ENCODE measurements at places on chromosomes 2 and 18.

DNA sequence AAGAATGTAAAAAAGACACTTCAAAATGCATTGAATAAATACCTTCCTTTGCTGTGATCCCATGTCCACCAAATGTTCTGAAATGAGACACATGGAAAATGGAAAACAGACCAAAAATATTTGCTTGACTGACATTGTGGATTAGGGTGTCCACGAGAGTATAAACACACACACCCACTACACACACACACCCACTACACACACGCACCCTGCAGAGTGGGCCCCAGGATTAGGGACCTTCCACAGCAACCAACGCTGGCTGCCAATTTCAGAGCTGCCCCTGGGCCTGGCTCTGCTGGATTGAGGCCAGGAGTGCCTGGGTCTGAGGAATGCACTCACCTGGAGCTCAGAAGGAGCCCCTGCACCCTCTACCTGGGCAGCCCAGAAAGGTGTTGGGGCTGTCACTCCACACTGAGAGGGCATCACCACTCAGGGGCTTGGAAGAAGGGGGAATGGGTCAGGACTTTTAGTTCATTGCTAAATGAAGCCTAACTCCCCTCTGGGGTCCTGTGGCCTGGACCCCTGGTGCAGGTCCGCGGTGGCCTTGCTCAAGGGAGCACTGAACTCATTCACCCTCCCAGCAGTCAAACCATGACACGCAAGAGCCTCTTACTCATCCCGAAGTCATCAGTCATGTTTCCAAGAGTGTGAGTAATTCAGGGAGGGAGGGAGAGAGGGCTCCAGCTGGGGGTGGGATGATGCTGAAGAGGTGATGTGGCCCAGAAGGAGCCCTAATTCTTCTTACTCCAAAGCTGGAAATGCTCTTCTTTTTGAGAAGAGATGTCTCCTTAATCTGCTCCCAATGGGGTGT is 50.2 kb upstream of the PLB1 start:
- DNase-seq = peak; percentile 68

- no peak for DNase-seq
These were observed 12.2 kb downstream of the EVX2 start for GRCh38 chr2:176071330-176072291.

- no peak for DNase-seq
These were observed 4.8 kb upstream of the ACVR1 start for GRCh38 chr2:157880927-157881326.

GRCh38 chr2:159098361-159098760 is 129.9 kb downstream of the TANC1 start:
- no peak for DNase-seq

DNA sequence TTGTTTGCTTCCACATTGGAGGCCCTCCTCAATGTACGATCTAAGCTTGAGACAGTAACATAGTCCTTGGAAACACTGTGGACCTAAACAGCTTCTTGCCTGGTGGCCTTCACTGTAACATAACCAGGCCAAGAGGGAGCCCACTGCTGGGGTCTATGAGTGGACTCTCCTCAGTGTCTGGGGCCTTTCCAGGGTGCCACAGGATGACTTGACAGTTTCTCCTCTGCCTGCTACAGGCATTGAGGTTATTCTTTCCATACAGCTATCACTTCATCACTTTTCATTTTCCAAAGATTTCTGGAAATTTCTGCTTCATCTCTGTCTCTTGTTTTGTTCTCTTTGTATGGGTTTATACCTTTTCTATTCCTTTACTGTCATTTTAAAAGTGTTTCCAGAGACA is 11.3 kb downstream of the SCTR start:
- no peak for DNase-seq

- DNase-seq = no peak
These were observed 110.3 kb upstream of the PKDCC start for GRCh38 chr2:41937464-41937906.

DNA sequence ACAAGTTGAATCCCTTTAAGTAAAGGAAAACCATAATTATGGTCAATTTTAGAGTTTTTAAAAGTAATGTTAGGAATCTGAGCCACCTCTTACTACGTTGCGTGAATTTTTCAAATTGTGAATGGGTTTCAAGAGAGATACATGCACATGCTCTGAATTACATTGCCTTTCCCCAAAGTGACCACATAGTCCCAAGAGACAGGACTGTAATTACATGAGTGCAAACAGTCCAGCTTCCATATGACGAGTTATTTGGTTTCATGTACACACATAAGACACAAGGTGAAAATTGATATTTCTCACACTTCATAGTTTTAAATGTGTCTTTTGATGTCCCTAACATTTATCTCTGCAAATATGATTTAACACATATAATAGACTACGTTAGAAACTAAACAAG is 850.8 kb downstream of the LRP1B start:
- no peak for DNase-seq

DNA sequence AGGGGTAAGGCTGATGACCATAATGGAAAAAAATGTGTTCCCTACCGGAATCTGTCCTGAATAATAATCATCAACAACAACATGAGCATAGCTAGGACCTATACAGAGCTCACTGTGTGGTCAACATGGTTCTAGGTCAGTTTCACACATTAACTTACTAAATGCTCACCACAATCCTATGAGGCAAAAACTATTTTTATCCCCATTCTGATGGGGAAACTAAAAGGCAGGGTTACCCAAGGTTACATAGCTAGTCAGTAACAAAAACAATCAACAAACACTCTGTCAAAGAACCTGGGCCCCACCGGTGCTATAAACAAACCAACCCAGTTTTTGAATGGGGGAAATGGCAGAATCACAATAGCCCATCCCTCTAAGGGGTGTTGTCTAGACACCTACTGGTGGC is 40.1 kb downstream of the AOX1 start:
- DNase-seq = no peak

DNA sequence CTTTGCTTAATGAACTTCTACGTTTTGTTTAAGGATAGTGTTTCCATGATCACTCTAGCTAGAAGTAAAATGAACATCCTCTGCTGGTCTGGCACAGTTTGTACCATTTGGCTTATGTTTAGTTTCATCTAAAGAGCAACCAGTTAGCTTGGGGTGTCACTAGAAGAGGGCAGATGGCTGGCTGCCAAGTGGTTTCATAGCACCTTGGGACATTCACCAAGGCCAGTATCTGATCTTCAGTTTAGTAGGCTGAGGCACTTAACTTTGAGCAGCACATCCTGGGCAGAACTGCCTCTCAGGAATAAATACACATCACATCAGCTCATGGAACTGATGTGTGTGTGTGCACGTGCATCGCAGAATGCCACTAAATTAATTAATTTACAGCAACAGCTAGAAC is 68.4 kb downstream of the NXPH2 start:
- DNase-seq = no peak

- DNase-seq = no peak
These were observed 32.6 kb downstream of the BCL2 start for GRCh38 chr18:63286926-63287325.

GRCh38 chr2:238551091-238551490 is 124.4 kb downstream of the ASB1 start:
- DNase-seq = no peak

DNA sequence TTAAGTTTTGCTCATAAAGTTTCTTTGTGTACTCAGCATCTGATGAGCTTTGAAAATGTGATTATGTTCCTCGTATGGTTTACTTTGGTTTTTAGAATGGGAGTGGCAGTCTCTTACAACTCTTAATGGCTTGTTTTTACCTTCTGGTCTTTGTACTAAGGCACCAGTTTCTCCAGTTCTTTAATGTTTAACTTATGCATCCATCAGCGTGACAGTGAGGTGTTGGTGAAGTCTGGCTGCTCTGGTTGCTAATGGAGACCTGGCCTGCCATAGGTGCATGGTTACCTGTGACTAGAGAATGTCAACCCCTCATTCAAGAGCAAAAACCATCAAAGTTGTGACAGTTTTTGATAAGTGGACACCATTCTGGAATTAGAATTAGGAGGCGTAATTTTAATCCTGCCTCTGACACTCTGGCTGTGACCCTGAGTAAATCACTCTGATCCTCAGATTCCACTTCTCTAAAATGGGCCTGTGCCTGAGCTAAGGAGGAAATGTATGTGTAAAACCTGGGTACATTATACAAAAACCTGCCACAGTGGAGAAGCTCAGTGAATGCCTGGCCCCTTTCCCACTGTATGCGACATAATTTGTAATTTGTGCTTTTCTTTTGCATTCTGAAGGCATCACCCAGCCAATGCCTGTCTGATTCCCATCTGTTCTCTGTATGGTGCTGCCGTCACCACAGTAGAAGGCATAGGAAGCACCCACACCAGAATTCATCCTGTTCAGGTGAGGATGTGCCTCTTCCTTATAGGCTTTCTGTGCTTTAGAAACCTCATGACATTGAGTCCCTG is 11.2 kb downstream of the AOX1 start:
- DNase-seq = no peak

GRCh38 chr2:102278720-102279390 is 32.5 kb upstream of the IL1RL1 start:
- no peak for DNase-seq

GRCh38 chr2:12857891-12858290 is 141.2 kb downstream of the TRIB2 start:
- DNase-seq = no peak

DNA sequence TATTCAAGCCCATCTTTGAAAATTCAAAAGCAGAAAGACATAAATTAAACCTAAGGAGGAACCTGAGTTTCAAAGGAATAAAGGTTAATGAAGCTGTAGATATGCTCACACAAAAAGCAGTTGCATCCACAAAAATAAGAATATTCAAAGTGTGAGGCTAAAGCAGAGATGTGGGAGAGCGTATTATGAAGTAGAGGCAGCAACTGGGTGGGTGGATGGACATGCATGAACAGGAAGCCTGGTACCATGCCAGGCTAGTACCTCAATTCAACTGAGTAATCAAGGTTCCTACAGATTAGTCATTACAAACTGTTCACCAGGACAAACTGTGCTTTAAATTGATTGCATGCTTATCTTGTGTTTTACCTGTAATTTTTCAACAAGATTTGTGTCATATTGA is 330.0 kb upstream of the PKDCC start:
- DNase-seq = no peak
